ENCODE measurements at places on chromosomes 1 and 21.

GRCh38 chr1:20618550-20618949 is 14.7 kb upstream of the PINK1 start:
- DNase-seq, result no peak

- no peak for DNase-seq
Observed at GRCh38 chr1:116322752-116323405, 50.2 kb upstream of the ATP1A1 start.

DNA sequence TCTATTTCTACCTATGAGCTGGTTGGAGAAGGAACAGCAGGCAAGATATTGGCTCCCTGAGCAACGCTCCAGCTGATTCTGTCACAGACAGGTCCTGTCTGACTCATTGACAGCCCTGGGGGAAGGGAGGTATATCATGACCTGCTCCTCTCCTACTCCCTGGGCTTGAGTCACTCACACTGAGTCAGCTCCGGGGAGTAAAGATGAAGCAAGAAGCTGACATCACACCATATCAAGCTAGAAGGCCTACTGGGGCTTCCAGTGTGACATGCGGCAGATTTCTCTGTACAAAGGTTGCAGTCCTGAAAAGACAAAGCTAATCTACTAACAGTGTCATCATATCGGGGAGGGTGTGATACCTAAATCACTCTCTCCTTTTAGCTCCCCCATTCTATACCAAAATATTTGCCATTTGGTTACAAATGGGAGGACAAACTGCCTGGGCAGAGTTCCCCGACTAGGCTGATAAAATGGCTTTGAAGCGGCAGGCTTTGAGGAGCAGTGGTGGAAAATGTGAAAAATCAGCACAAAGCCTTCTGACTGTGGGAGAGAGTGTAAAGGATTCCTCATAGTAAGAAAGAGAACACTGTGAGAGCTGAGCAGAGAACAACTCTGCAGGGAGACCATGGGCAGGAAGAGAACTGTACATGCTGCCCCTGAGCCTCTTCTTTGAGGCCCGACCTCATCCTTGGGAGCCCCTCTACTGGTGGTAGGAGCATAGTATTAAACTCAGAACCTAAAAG is 15.5 kb downstream of the PI4KB start:
- no peak for DNase-seq

DNA sequence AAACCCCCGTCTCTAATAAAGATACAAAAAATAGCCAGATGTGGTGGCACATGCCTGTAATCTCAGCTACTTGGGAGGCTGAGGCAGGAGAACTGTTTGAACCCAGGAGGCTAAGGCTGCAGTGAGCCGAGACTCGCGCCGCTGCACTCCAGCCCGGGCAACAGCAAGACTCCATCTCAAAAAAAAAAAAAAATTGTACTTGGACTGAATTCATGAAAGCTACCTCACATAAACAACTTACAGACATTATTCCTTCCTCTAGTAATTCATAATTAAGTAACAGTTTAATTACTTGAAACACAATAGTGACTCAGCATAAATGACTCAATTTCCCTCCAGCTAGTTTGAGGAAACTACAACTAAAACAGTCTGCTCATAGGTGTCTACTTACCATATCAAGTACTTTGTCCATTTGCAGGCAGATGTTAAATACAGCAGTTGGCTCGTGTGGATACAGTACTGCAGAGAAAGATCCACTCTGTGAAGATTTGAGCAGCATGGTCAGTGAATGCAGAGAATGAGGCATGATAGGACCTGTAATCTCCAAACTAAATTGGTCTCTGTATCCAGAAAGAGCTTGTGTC is 9.4 kb downstream of the DONSON start:
- no peak for DNase-seq

DNA sequence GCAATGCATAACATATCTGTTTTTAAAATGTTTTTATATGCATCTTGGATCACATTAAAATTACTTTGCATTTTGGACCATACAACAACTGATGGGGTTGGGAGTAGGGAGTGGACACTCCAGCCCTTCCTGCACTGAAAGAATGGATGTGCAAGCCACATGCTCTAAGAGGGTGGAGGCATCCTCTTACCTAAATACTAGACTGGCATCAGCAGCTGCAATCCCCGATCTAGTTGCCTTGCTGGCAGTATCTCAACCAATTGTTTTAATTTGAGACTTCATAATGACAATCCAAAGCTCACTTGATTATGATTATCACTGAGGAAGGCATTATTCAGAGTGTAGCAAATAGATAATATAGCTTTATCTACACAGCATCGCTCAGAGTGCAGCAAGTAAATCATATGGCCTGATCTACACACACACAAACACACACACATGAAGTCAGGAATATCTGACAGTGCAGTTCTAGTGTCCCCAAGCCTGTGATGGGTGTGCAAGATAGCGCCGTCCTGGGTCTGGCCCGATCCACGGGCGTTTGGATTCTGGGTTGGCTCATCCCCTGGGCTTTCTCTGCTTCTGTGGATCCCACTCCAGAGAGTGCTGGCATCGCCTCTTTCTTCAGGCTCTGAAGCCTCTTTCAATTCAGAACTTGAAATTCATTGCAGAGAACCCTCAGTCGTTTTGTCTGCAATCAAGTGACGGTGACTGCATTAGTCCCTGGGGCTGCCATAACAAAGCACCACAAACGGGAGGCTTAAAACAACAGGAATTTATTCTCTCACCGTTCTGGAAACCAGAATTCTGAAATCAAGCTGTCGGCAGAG is 181.3 kb downstream of the ETS2 start:
- DNase-seq, result no peak

DNA sequence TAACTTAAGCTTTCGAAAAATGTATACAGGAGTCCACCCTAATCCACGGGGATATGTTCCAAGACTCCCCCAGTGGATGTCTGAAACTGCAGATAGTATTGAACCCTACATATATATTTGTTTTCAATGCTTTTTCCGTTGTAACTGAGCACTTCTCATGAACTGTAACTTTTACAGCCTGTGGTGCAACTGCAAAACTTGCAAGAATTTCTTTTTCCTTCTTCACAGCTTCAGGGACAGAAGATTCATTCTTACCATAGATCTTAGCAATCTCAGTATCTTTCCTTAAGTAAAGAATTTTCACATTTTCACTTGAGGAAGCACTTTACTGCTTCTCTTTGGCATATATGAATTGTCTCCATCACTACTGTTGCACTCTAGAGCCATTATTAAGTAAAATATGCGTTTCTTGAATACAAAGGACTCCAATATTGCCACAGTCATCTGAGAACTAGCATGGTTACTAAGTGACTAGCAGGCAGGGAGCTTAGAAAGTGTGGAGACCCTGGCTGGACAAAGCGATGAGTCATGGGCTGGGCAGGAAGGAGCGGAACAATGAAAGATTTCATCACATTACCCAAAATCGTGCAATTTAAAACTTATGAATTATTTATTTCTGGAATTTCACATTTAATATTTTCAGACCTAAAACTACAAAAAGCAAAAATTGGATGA is 14.1 kb downstream of the DPYD start:
- no peak for DNase-seq

- DNase-seq, result no peak
Observed at GRCh38 chr1:119027759-119028158, 39.6 kb upstream of the TBX15 start.

DNA sequence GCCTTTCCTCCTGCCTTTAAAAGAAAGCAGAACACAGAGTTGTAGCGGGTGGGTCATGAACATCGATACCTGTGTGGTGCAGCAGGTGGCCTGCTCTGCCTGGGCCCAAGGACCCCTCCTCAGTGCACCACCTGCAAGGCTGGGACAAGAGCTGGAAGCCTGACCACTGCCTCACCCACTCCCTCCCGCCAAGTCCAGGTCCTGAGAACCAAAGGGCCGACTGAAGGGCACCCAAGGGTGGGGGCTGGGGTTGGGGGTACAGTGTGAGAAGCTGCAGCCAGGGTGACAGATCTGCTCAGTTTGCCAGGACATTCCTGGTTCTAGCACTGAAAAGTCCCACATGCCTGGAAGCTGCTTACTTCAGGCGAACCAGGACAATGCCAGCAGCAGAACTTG is 36.1 kb downstream of the NTPCR start:
- DNase-seq, result no peak

All from activated CD8-positive, alpha-beta memory T cell treated with anti-CD3 and anti-CD28 coated beads for 48 hours (primary cell).